SK-N-SH treated with all-trans-retinoic acid at 6 μM for 48 hours (cell line): ENCODE measurements at places on chromosomes 16 and 17.

- no peak for ATAC-seq
Measured at GRCh38 chr16:11208916-11209665, 46.9 kb downstream of the SOCS1 start.

DNA sequence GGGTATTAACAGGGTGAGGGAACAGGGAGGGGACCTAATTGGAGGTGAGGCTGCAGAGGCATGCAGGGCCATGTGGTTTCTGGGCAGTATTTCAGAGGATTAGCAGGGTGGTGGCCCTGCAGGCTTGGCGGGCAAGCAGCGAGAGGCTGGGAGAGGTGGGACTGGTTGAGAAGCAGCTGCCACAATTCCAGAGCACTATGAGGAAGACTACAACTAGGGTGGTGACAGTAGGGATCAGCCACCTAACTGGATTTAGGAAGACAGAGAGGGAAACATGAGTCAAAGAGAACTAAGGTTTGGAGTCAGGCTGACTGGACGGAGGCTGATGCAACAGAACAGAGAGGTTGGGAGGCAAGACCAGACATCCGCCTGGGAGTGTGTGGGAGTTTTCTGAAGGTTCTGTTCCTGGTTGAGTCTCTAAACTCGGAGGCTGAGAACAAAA is 12.3 kb downstream of the ALOXE3 start:
- no peak for ATAC-seq

GRCh38 chr16:17063201-17064139 is 407.3 kb downstream of the XYLT1 start:
- no peak for ATAC-seq

DNA sequence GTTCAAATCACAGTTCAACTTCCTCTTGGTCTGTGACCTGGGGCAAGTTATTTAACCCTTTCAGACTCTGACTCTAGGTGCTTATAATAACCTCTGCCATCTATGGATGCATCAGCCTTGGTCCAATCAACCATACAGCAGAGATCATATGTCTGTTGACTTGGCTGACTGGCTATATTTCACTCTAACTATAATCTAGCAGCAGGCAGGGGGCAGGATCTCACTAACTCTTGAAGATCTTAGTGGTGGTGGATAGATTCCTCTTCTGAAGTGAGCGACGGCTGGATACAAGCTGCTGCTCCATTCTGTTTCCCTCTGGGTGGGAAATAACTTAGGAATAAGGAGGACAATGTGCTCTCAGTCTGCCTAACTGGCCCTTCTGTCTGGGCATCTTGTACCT is 146.6 kb downstream of the SKAP1 start:
- ATAC-seq, result no peak

- no peak for ATAC-seq
Measured at GRCh38 chr16:74455619-74456289, 34.5 kb upstream of the CLEC18B start.

- ATAC-seq, result no peak
Measured at GRCh38 chr17:77210331-77210730, 69.6 kb downstream of the SEC14L1 start.
